ENCODE measurements at places on chromosomes 12 and 14.

GRCh38 chr14:84826294-84826693, 703.6 kb upstream of the FLRT2 start:
- no peak for DNase-seq

DNA sequence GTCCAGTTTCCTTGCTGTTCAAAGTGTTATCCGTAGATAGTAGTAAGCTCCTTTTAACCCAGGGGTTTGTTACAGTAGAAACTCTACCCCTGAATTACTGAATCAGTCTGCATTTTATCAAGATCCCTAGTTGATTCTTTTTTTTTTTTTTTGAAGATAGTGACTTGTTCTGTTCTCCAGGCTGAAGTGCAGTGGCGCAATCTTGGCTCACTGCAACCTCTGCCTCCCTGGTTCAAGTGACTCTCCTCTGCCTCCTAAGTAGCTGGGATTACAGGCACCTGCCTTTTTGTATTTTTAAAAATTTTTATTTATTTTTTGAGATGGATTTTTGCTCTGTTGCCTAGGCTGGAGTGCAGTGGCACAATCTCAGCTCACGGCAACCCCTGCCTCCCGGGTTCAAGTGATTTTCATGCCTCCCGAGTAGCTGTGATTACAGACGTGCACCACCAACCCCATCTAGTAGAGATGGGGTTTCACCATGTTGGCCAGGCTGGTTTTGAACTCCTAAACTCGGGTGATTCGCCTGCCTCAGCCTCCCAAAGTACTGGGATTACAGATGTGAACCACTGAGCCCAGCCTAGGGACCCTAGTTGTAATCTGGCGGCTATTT, 10.5 kb downstream of the LARP4 start:
- DNase-seq, result no peak

DNA sequence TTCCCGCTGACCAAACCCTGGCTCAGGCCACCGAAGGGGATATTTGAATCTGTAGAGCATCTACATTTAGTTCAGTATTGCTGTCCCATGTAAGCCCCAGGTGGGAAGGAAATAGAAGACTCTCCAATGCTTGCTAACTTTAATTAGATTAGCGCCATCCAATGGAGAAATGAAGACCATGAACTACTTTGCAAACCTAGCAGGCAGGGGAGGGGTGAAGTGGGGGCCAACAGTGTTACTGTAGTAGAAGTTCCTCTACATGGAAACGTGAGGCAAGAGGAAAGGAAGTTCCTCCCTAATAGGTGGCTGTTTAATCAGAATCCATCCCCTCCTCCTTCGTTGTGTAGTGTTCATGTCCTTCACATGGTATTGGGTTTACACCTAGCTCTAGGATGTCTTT, 9.3 kb upstream of the DENND5B start:
- no peak for DNase-seq

GRCh38 chr12:111102102-111102739, 181.8 kb upstream of the MYL2 start:
- DNase-seq, result no peak

- DNase-seq, result no peak
These were observed 192.3 kb downstream of the ANO4 start for GRCh38 chr12:100986595-100987547.

- DNase-seq, result no peak
These were observed 23.1 kb upstream of the PGF start for GRCh38 chr14:74978416-74978947.

GRCh38 chr14:91383439-91383838, 34.2 kb downstream of the CCDC88C start:
- DNase-seq, result no peak

DNA sequence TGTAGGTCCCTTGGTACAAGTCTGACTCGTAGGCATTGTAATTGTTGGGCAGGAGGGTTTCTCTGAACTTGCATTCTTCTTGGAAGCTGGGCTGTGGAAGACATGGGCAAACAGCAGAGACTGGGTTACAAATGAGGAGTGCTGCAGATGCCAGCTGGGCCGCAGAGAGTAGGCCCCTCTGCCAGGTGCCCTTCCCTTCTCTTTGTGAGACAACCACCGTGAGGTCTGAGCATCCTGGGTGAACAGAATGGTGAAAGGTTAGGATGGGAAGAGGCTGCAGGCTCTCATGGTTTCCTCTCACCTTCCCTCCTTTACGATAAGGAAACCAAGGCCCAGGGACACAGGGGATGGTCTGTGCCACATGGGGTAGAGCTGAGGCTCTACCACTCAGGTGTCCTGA, 11.3 kb downstream of the FGF6 start:
- no peak for DNase-seq

DNA sequence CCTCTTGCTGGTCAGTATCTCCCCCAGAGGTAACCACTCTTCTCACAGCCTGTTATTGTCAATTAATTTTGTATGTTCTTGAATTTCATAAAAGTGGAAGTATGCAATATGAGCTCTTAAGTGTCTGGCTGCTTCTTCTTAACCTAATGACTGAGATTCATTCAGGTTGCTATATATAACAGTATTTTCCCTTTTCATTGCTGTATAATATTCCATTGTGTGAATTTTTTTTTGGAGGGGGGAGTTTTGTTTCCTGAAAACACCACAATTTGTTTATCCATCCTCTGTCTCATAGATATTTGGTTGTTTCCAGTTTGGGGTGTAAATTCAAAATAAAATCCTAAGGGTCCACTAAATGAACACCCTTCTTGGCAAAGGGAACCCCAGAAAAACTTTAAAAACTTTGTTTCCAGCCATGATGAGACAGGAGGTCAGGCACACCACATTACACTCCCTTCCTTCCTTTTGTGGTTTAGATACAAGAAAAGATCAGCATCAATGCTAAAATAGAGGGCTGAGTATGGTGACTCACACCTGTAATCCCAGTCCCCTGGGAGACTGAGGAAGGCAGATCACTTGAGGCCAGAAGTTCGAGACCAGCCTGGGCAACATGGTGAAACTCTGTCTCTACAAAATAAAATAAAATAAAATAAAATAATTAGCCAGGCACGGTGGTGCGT, 4.1 kb upstream of the DAO start:
- DNase-seq, result no peak

DNA sequence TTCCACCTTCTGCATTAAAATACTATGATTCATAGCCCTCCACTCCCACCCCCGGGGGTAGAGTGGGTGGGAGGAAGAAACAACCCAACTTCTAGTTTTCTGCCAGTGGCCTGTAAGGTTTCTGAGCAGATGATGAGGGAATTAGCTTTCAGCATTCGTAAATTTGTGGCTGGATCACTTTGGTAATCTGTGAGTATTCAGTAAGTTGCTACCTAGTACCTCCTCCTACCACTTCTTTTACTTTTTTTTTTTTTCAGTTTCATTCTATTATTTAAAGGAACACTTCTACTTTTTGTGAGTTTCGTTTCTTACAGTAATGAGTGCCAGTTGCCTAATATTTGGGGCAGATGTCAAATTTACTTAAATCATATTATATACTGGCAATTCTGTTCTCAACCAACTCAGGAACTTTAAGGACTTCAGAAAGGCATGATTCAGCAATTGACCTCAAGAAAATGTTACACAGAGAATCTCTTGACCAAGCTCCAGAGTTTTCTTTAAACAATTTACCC, 42.4 kb upstream of the EMP1 start:
- DNase-seq, result no peak

DNA sequence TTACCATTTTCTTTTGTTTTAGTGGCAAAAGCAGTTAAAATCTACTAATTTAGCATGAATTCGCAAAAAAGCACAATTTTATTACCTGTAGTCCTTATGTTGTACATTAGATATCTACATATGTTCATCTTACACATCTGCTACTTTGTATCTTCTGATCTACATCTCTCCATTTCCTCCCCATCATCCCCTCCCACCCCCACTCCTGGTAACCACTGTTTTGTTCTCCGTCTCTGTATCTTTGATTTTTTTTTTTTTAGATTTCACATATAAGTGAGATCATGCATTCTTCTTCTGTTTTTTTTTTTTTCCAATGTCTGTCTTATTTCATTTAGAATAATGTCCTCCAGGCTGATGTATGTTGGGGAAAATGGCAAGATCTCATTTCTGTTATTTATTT, 922.7 kb downstream of the VRK1 start:
- DNase-seq, result no peak

DNA sequence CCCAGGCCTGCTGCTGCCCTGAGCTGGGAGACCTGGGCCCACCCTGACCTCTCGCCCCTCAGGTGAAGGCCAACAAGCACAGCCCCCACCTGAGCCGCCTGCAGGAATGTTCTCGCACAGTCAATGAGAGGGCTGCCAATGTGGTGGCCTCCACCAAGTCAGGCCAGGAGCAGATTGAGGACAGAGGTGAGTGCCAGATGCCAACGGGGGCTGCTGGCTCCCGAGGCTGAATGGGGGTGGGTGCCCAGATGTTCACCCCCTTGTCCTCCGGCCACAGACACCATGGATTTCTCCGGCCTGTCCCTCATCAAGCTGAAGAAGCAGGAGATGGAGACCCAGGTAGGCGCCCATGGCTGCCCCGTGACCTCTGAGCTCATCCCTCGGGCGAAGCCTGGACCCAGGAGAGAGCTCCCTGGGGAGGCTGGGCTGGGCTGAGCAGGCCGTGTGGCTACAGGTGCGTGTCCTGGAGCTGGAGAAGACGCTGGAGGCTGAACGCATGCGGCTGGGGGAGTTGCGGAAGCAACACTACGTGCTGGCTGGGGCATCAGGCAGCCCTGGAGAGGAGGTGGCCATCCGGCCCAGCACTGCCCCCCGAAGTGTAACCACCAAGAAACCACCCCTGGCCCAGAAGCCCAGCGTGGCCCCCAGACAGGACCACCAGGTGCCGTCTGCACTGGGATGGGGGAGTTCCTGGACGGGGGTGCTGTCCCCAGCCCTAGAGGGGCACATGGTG, 25.8 kb downstream of the HIP1R start:
- no peak for DNase-seq

DNA sequence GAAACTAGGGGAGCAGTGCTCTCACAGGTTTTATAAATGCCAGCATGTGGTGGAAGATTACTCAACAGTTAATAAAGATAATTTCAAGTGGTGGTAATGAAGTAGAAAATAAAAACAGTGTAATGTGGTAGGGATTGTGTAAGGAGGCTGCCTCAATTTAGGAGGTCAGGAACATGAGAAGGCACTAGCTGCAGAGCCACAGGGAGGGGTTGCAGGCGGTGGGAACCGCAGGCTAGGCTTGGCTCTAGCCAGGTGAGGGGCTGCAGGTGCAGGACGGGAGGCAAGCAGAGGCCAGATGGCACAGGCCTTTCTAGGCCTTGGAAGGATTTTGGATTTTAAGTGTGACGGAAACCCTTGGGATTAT, 768 bp downstream of the METTL25 start:
- DNase-seq, result peak; percentile 4

DNA sequence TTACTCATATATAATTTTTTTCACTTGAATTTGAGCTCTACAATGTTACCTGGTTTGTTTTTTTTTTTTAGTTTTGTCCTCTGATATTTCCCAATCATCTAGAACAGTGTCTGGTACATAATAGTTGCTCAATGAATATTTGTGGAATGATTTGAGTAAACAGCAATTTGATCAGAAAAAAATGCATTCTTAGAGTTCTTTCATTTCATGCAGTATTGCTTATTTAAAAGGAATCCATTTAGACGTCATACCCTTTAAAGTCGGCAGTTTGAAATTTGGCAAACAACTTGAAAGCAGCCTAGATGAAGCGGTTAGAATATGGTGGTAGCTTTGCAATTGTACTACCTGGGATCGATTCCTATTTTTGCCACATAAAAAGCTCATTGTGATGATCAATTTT, 140.0 kb downstream of the PDE3A start:
- no peak for DNase-seq

- peak; percentile 30 for DNase-seq
These were observed 21.4 kb upstream of the CEP170B start for GRCh38 chr14:104843442-104844305.

GRCh38 chr14:26856876-26857518, 259.2 kb upstream of the NOVA1 start:
- no peak for DNase-seq

GRCh38 chr14:21933681-21934080, 260.1 kb upstream of the OR4E1 start:
- DNase-seq, result no peak

DNA sequence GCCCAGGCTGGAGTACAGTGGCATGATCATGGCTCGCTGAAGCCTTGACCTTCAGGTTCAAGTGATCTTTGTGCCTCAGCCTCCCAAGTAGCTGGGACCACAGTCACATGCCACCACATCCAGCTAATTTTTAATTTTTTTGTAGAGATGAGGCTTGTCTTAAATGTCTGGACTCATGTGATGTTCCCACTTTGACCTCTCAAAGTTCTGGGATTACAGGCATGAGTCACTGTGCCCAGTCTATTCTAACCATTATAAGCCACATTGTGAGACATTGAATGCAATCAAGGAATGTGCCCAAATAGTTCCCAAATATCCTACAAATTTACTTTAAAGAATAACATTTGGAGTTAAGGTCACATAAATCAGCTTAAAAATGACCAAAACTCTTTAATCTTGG, 130.7 kb upstream of the ARID2 start:
- no peak for DNase-seq

DNA sequence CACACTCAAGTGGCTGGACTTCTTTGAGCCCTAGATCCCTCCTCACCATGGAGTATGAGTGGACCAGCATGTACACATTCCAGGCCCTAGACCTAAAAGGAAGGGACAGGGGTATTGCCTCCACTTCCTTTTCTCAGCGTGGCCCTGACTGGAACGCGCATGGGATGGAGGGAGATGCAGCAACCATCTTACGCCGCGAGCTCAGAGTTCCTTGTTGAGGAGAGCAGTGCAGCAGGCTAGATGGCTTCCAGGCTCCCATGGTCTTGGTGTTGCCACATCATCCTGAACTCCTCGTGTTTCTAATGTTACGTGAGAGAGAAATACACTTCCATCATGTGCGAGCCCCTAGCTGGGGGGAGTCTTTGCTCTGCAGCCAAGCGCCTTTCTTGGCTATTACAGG, 61.8 kb upstream of the DIO3 start:
- no peak for DNase-seq

GRCh38 chr14:22233377-22233776, 355.6 kb downstream of the DAD1 start:
- no peak for DNase-seq

DNA sequence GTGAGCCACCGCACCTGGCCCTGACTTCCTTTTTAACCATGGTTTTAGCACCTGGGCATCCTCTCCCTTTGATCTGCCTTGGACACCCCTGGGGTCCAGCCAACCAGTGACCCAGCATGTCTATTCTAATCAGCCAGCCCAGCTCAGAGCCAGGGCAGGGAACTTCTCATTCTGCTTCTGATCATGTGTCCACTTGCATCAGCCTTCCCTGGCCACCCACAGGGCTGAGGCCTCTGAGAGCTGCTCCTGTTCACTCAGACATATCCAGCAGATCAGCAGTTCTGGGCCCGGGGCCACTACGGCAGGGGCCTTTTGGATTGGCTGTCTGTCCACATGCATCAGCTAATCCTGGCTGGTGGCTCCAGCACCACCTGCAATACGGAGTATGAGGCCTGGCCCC, 117.9 kb upstream of the MAP1LC3B2 start:
- DNase-seq, result no peak

DNA sequence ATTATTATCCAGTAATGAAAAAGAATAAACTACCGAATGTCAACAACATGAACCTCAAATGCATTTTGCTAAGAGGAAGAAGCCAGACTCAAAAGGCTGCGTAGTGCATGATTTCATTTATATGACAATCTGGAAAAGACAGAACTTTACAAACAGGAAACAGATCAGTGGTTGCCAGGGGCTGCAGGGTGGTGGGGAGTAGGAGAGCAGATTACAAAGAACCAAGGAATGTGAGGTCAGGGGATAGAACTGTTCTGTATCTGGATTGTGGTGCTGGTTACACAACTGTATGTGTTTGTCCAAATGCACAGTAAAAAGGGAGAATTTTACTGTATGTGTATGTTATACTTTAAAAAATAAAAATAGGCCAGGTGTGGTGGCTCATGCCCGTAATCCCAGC, 89.7 kb upstream of the MYL2 start:
- no peak for DNase-seq

All from NCI-H1436 (cell line).